A673 (cell line): ENCODE measurements at places on chromosomes 5 and 9. TPM values are rescaled to one million over a fixed set of nuclear protein-coding genes. Genes with fewer than 3 reads are reported as not detected.

GRCh38 chr5:64181440-64181839, 15.8 kb downstream of the RNF180 start:
- H3K27me3 ChIP-seq = no peaks in the 10 kb centered on the region
- no peaks in the 10 kb centered on the region for H3K4me1 ChIP-seq
- DNase-seq = no peak
- H3K4me3 ChIP-seq = no peak overlapping the region
- H3K36me3 ChIP-seq = no peaks in the 10 kb centered on the region

- H3K27ac ChIP-seq = no peak overlapping the region
- peaks cover 59% of the 10 kb centered on the region for H3K27me3 ChIP-seq
- no peak for DNase-seq
- no peaks in the 10 kb centered on the region for H3K36me3 ChIP-seq
Observed at GRCh38 chr5:74075501-74076484, 449.8 kb downstream of the ARHGEF28 start.

GRCh38 chr9:110029429-110029955, 178.5 kb downstream of the C9orf152 start:
- H3K36me3 ChIP-seq = no peaks in the 10 kb centered on the region
- no peak overlapping the region for H3K27ac ChIP-seq
- H3K4me3 ChIP-seq = no peak overlapping the region
- no peaks in the 10 kb centered on the region for H3K27me3 ChIP-seq

The SLC46A2 gene
- not detected in 2 replicates for total RNA-seq

- no peak overlapping the region for H3K27ac ChIP-seq
- peaks cover 7% of the 10 kb centered on the region for H3K4me1 ChIP-seq
- no peak for DNase-seq
- no peaks in the 10 kb centered on the region for H3K27me3 ChIP-seq
- no peak overlapping the region for H3K4me3 ChIP-seq
- H3K36me3 ChIP-seq = no peaks in the 10 kb centered on the region
Observed at GRCh38 chr5:151251001-151251551, 1.9 kb upstream of the GM2A start.

The SLC34A3 gene
- not detected in 2 replicates for total RNA-seq

DNA sequence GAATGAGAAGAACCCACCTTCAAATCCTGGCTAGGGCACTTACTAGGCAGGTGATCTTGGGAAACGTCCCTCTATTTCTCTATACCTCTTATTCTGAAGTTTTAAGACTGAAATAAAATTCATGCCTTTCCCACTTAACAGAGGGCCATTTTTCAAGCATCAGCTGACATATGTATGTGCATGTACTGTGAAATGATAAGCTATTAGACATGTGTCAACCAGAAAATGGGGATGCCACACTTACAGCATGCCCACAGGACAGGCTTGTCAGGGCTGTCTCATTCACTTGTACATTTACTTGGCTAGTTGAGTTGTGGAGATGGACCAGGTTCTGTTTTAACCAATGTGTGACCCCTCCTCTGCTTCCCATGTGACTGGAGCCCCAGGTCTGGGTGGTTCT, 78.5 kb downstream of the C9orf152 start:
- H3K27ac ChIP-seq = no peak overlapping the region
- H3K27me3 ChIP-seq = no peaks in the 10 kb centered on the region
- no peak for DNase-seq

The PCDHA12 gene
- total RNA-seq = 10.5 and 10.7 TPM in 2 replicates

The TMEM174 gene
- total RNA-seq = not detected in 2 replicates

- no peak overlapping the region for H3K27ac ChIP-seq
- no peaks in the 10 kb centered on the region for H3K27me3 ChIP-seq
- no peak overlapping the region for H3K4me3 ChIP-seq
- H3K4me1 ChIP-seq = no peaks in the 10 kb centered on the region
- no peak for DNase-seq
Observed at GRCh38 chr5:77454123-77454522, 38.0 kb downstream of the WDR41 start.

DNA sequence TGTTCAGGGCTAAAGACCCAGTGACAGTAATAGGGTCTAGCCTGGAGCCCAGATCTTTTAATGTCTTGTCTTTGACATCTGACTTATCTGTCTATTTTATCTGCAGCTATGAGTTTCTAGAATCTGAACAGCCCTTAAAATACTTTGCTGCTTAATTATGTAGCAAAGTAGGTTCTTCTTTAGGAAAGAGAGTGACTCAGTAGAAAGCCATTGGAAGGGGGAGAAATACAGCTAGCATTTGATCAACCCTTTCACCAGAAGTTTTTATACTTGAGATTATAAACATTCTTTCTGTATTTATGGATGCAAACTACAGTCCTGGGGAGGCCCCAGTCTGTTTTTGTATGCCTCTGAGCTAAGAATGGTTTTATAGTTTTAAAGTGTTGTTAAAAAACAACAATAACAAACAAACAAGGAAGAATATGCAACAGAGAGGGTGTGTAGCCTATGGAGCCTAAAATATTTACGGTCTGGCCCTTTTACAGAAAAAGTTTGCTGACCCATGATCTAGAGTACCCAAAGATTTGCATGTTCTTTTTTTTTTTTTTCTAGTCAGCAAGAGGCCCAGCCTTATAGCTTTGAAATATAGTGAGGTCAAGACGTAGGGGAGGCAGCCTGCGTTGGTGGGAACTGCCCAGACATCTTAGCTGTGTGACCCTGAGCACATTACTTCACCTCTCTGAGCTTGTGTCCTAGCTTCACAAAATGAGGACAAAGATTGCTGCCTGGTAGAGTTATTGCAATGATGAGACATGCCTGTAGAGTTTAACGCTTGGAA, 9.7 kb downstream of the GSN start:
- DNase-seq = no peak
- H3K27ac ChIP-seq = no peak overlapping the region
- peaks cover 25% of the 10 kb centered on the region for H3K4me1 ChIP-seq
- no peaks in the 10 kb centered on the region for H3K36me3 ChIP-seq
- H3K4me3 ChIP-seq = no peak overlapping the region
- H3K27me3 ChIP-seq = no peaks in the 10 kb centered on the region

DNA sequence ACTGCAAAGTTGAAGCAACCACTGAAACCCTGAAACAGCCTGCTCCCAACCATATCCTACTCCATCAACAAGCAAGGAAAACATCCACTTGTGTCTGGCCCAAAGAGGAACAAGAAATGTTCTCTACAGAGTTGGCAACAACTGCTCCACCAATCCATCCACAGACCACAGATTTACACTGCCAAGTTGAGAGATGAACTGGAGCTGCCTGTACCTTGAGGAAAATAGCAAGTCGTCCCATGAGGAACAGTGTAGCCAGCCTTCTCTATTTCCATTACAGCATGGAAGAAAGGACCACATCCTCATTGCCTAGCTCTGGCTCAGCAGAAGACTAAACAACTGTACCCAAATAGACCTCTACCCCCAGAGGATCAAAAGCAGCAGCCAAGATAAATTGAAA, 60.4 kb downstream of the DEPDC1B start:
- no peak overlapping the region for H3K27ac ChIP-seq
- no peaks in the 10 kb centered on the region for H3K4me1 ChIP-seq
- no peak for DNase-seq
- no peak overlapping the region for H3K4me3 ChIP-seq
- no peaks in the 10 kb centered on the region for H3K27me3 ChIP-seq

The ARID3C gene
- not detected in 2 replicates for total RNA-seq

GRCh38 chr5:3230941-3231340, 364.7 kb upstream of the IRX1 start:
- no peak overlapping the region for H3K4me3 ChIP-seq
- H3K27me3 ChIP-seq = no peaks in the 10 kb centered on the region
- H3K4me1 ChIP-seq = no peaks in the 10 kb centered on the region
- H3K27ac ChIP-seq = no peak overlapping the region
- no peak for DNase-seq

DNA sequence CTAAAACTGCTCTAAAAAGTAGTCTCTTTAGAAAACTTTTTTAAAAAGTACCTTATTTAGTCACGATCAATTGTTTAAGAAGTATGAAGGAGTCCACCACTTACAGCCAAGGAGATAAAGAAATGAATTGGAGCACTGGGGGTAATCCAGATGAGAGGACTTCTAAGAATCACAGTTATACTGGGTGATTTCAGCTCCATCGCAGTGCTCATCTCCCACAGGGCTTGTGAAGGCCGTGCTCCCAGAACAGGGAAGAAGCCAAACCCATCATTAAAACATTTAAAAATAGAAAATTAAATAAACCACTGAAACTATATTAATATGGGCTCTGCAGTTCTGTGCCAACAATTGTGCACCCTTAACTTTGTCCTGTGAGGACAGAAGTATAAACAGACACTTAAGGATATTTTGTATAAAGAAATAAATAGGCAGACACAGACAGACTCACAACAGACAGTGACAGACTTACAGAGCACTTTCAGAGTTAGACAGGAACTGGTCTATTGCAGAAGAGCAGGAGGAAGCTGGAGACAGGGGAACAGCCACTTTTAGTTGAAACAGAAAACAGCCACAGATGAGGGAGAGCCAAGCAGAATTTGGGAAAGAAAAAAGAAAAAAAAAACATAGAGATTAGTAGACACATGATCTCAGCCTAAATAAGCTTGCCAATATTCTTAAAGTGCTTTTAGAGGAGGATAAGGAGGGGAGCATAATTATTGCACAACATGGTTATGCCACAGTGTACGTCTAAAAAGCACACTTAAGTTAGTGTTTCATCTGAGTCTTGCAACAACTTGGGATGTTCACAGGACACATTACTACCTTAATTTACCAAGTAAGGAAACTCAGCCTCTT, 81.8 kb downstream of the FBXO38 start:
- no peak overlapping the region for H3K27ac ChIP-seq
- H3K4me3 ChIP-seq = no peak overlapping the region
- no peaks in the 10 kb centered on the region for H3K36me3 ChIP-seq
- no peaks in the 10 kb centered on the region for H3K4me1 ChIP-seq
- no peak for DNase-seq

- no peak overlapping the region for H3K4me3 ChIP-seq
- no peak overlapping the region for H3K27ac ChIP-seq
- no peaks in the 10 kb centered on the region for H3K36me3 ChIP-seq
- no peaks in the 10 kb centered on the region for H3K27me3 ChIP-seq
- no peak for DNase-seq
Observed at GRCh38 chr9:13750061-13750460, 470.6 kb upstream of the MPDZ start.

DNA sequence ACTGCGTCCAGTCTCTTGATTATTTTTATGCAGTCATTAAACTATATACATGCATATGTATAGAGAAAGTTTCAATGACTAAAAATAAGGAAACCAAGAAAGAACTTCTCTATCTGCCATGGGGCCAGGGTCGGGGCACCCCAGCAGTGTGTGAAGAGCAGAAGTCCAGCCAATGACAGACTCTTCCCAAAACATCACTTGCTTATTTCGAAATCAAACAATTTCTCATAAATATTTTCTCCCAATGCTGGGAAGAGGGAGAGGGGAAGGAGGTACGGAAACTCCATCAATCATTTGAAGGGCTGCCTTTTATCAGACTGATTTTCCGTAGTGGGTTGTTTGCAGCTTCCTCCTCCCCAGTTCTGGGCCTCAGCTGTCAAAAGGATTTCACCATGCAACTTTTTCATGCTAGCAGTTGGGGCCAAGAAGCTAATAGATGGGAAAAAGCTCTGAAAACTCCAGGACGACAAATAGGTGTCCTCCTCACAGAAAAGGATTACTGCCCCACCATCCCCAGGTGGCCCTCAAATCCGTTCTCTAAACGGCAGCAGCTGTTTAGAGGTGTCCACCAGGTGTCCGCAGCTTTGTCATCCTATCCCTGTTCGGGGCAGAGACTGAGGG, 617 bp upstream of the FPGS start:
- H3K27ac ChIP-seq = peak overlapping the region; percentile 96
- peak; percentile 33 for DNase-seq
- H3K4me1 ChIP-seq = peaks cover 14% of the 10 kb centered on the region
- H3K4me3 ChIP-seq = peak overlapping the region; percentile 97

The ZNF169 gene
- 4.2 and 5.4 TPM in 2 replicates for total RNA-seq

The STARD4 gene
- 37.7 and 43.4 TPM in 2 replicates for total RNA-seq

- H3K27ac ChIP-seq = no peak overlapping the region
- H3K4me3 ChIP-seq = no peak overlapping the region
- peak; percentile 44 for DNase-seq
- no peaks in the 10 kb centered on the region for H3K36me3 ChIP-seq
- no peaks in the 10 kb centered on the region for H3K4me1 ChIP-seq
Observed at GRCh38 chr5:141951332-141951781, 6.6 kb downstream of the PCDH12 start.

DNA sequence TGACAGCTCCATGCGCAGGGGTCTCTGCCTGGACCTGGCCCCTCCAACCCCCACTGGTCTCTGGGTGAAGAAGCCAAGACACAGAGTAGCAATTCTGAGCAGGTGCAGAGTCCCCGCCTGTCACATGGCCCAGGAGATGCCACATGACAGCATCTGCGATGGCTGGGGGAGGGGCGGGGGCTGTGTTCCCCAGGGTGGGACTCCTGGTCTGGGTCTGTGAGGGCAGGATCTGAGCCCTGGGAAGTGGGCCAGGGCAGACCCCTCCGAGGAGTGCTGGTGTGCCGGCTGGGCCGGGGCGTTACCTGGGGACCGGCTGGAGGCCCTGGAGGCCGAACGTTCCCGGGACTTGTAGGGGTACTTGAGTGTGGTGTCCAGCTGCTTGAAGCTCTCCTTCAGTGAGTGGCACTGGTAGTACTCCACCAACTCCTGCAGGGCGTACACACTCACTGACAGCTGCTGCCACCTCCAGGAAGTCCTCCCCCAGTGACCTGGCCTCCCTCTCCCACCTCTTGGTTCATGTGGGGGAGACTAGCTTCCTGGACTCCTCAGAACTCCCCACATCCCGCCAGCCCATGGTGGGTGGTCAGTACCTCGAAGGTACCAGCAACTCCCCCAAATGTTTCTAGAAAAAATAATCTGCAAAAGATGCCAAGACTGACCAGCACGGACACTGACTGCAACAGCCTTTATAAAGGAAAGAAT, 32.1 kb upstream of the SARDH start:
- no peak overlapping the region for H3K27ac ChIP-seq
- H3K4me1 ChIP-seq = no peaks in the 10 kb centered on the region
- no peaks in the 10 kb centered on the region for H3K27me3 ChIP-seq
- H3K4me3 ChIP-seq = no peak overlapping the region
- no peak for DNase-seq
- H3K36me3 ChIP-seq = peaks cover 13% of the 10 kb centered on the region

The LYRM7 gene
- total RNA-seq = 16.9 and 17.3 TPM in 2 replicates

DNA sequence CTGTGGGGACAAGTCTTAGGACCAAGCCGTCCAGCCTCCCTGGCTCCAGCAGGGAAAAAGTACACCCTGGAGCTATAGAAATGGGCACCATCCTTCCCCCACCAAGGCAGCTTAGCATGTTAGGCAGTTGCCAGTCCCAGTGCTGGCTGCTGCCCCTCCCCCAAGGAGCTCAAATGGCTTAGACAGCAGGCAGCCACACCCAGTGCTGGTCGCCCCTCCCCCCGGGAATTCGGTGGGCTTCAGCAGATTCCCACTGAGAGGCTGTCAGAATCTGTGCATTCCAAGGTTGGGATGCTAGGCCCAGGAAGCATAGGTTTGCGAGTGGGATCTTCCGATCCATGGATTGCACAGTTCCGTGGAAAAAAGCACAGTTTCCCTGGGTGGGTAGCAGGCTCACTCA, 105.2 kb upstream of the ITGA1 start:
- no peak overlapping the region for H3K4me3 ChIP-seq
- H3K27ac ChIP-seq = no peak overlapping the region
- no peak for DNase-seq

The CAMK4 gene
- 0.42 and 0.88 TPM in 2 replicates for total RNA-seq

The CCDC183 gene
- 0.46 TPM in 1 of 2 replicates, not detected in the other for total RNA-seq

The HAUS6 gene
- total RNA-seq = 22.1 and 26.1 TPM in 2 replicates
